Activated CD4-positive, alpha-beta T cell treated with anti-CD3 and anti-CD28 coated beads for 36 hours (primary cell): ENCODE measurements at places on chromosomes 1 and 21.
A peak's percentile ranks its signal among the peaks of the same experiment; 100 is the strongest.

DNA sequence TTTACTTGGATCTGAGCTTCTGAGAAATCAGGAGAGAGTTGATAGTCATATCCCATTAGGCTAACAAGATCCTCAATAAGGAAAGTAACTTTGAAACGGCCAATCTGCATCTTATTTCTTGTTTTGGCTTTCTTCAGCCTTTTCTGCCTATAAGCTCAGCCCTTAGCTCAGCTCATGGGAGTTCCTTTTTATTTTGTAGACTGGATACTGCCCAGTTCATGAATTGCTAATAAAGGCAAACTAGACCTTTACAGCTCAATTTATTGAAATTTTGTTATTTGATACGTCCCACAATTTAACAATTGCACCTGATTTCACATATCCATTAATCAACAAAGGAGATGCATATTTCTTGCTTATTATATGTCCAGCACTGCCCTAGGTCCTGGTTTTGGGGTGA is 22.7 kb downstream of the NENF start:
- DNase-seq, result no peak

DNA sequence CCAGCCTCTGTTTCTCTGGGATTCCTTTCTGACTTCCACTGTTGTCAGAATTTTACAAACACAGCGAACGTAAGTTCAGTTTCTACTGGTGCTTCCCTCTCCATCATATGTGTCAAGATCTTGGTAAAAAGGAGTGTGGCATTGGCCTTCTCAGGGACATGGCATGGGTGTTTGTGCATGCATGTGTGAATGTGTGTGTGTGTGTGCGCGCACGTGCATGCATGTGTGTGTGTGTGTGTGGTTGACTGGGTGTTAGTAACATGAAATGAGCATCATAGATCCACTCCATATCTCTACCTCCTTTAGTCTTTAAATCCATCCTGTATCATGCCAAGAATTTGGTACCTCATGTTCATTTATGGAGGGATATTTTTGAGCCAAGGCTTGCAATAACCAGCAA is 411.3 kb downstream of the NPHP4 start:
- DNase-seq, result no peak

DNA sequence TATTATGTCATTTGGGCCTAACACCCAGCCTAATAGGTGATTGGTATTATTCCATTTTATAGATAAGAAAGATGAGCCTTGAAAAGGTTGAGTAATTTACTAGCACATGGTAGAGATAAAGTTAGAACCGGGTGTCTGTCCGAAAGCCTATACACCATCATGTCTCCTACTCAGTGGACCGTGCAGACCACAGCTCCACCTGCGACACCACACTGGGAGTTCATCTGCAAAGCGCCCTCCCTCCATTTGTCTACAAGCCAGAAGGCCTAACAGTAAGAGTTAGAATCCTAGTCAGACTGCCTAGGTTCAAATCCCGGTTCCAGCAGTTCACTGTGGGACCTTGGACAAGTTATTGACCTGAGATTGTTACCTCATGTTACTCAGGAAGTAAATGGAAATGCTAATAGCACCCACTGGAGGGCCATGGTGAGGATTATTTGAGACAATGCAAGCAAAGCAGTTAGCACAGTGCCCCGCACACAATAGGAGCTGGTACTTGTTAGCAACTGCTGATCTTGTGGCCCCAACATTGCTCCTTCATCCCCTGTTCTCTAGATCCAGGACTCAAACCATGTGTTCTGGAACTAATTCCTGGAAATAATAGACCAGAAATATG is 20.5 kb downstream of the ARMH1 start:
- DNase-seq, result no peak

DNA sequence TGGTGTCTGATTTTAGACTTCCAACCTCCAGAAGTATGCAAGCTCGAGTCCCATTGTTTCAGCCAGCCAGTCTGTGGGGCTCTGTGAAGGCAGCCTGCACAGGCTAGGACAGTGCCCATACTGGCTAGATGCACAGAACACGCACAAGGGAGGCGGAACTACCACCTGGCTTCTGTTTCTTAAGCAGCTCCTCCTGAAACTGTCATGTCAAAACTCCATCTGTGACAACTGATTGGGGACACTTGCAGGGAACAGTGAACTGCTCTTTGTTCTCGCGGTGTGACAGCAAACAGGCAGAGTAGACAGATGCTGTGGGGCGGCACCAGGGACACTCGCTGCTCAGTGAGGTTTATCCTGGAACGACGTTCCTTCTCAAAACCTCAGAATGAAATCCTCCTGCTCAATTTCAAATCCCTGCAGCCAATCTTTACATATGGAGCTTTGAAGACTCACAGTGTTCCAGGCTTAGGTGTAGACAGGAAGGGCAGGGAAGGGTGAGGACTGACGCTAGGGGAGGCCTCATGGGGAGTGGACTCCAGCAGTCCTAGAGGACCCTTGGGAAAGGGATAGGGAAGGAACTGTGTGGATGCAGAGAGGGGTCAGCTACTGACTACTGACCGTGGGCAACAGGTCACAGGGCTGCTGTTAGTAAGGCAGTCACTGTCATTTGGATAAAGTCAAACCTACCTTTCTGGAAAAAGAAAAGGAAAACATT is 73.8 kb downstream of the ERG start:
- no peak for DNase-seq

- DNase-seq, result peak; percentile 49
Observed at GRCh38 chr1:95118067-95118499, 928 bp downstream of the TLCD4 start.

- peak; percentile 74 for DNase-seq
Observed at GRCh38 chr1:31182352-31182751, 57.3 kb downstream of the NKAIN1 start.

GRCh38 chr1:164361927-164362326 is 197.1 kb upstream of the PBX1 start:
- no peak for DNase-seq

- no peak for DNase-seq
Observed at GRCh38 chr1:18112611-18113010, 5.0 kb downstream of the IGSF21 start.

GRCh38 chr1:57550092-57550491 is 126.2 kb upstream of the DAB1 start:
- no peak for DNase-seq

- DNase-seq, result no peak
Observed at GRCh38 chr1:29033829-29034466, 89.8 kb downstream of the TMEM200B start.

DNA sequence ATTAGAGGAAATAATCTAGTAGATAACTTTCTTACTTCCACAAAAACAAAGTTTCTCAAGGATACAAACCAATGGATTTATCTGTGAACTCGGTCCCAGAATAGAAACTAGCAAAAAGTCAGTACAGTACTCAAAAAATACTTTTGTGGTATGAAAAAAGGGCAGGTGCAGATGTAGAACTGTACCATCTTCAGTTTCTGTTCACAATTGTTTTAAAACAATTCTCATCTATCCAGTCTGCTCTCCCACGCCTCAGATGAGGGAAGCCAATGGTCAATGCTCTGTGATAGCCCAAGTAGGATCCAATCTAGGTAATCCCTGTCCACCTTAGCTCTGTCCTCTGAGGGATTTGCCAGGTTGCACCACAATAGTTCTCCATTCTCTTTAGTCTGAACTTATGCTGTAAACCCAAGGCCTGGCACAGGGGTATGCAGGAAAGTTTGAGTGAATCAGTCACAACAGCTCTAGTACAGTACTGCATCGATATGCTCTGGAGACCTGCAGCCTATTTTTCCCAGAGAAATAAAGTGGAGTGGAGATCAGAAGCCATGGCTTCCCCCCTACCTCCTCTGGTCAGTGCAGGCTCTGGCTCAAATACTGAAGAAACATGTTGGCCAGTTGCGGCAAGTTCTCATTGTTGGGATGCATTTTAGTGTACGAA is 1.4 kb downstream of the KTI12 start:
- peak; percentile 5 for DNase-seq

DNA sequence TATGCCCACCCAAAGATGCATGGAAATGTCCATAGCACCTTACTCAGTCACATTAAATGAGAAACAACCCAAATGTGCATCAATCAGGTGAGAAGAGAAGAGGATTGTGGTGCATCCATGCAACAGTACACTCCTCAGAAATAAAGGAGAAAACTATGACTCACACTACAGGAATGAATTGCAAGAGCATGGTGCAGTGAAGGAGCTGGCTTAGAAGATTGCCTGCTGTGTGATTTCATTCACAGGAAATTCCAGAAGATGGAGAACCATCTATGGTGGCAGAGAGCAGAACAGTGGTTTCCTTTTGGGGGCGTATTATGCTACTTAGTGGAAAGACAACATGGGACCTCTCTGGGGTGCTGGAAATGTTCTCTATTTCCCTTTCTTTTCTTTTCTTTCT is 278.6 kb upstream of the AJAP1 start:
- no peak for DNase-seq

DNA sequence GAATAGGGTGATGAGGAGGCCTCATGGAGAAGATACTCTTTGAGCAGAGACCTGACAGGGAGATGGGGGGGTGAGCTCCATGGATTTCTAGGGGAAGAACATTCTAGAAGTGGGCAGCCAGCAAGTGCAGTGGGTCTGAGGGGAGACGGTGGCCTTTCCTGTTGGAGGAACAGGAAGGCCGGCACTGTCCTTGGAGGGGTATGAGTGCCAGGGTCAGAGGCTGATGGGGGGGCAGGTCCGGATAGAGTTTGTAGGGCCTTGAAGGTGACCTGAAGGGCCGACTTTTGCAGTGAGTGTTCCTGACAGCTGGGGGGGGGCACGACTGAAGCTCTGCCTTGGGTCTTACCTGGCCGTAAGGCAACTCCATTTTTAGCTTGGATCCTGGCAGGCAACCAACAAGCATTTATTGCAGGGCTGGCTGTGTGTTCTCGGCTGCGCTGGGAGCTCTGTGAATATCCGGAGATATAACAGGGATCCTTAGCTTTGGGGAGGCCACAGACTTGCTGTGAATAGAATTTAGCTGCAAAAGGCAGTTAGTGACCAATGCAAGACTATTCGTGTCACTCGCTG is 130.6 kb downstream of the MRPS6 start:
- no peak for DNase-seq

DNA sequence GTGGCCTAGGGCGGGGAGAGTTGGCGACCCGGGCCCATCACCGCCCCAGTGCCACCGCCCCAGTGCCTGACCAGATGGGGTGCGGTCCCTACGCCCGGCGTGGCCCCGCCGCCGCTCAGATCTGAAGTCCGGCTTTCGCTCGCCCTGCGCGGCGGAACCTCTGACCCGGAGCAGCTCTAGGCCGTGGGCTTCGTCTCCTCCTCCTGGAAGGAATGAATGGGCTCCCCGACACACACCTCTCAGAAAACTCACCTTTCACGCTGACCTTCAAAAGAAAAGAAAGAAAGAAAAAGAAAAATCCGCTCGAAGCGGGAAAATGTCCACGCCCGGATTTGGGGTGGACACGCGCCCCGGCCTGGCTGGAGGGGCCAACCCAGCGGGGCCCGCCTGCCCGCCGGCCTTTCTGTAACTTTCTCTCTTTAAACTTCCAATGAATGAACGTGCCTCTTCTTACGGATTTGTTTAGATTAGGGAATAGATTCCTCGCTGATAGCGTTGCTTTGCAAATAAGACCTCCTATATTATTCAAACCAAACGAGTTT is 5.4 kb upstream of the SIM2 start:
- no peak for DNase-seq

GRCh38 chr1:21607549-21608529 is 61.3 kb downstream of the RAP1GAP start:
- DNase-seq, result peak; percentile 86

- DNase-seq, result no peak
Observed at GRCh38 chr1:104991702-104992101, 1242.0 kb downstream of the AMY1C start.

- DNase-seq, result peak; percentile 16
Observed at GRCh38 chr1:230915078-230915477, 46.8 kb upstream of the C1orf198 start.

- no peak for DNase-seq
Observed at GRCh38 chr1:169949139-169949538, 55.4 kb upstream of the SCYL3 start.

DNA sequence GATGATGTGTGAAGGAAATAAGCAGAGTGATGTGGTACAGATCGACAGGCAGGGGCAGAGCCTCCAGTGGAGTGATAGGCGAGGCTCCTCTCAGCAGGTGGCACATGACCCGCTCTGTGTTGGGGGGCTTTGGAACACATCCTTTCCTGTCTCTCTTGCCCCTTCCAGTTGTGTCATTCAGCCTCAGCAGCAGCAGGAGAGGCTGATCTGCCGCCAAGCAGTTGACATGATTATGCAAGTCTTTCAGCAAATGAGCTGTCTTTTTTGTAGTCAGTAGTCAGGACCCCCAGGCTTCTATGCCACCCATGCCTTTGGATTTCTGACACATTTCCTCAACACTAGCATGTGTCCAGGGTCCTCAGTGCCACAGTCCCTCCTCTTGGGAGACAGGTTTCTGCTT is 307.1 kb upstream of the C1orf174 start:
- no peak for DNase-seq

DNA sequence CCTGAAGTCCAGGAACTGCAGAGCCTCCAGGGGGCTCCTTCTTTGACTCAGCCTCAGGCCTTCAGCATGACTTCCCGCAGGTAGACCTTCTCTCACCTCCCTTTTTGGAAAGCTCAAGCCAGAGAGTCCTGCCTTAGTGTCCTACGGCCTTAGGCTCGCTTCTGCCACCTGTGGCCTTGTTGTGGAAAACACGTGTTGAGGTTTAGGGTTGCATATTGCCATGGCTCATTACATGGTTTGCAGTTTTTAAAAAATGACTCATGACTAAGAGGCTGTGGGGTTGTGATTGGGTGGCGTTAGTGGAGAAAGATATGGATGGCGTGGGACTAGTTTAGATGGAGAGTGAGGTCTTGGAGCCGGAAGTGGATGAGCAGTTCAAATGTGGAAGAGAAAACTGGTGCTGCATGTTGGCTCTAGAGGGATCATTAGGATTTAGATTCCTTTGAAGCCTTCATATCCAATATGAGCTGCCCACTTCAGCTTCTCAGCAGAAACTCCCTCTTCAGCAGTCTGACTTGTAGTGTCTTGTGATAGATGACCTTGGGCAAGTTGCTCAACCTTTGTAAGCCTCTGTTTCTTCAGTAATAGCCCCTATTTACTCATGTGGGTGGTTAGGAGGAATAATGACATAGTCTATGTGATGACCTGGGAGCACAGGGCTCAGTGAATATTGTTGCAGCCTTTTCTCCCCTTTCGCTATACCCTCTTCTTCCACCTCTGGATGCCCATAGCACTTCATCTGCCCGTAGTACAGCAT is 6.5 kb upstream of the FGGY start:
- peak; percentile 44 for DNase-seq
